ENCODE measurements at places on chromosomes 11 and 22.

DNA sequence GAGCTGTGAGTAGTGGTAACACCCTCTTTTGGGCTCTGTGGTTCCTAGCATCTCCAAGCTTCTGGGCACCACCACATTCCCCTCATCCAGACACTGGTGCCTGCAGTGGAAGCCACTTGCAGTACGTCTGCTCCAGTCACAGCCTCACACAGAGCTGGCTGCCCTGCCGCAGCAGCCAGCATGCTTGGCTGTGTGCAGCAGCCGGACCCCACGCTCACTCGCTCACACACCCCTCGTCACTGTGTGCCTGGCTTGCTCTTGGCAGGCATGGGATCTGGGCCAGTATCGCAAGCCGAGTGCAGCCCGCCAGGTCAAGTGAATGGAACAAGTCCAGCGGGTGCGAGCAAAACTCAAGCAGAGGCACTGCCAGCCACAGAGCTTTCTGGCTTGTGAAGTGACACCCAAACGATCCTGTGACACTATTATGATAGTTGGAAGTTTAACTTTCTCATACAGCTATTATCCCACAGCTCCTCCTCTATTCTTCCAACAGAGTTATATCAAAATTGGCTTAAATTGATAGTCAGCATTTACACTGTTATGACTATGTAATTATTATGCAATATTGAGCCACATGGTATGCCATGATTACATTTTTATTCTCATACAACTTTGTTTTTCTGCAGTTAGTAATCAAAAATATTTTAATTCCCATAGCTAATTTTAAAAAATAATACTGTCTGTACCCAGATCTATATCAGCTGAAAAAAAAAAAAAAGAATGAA is 89.0 kb downstream of the CCDC73 start:
- no peak for DNase-seq

DNA sequence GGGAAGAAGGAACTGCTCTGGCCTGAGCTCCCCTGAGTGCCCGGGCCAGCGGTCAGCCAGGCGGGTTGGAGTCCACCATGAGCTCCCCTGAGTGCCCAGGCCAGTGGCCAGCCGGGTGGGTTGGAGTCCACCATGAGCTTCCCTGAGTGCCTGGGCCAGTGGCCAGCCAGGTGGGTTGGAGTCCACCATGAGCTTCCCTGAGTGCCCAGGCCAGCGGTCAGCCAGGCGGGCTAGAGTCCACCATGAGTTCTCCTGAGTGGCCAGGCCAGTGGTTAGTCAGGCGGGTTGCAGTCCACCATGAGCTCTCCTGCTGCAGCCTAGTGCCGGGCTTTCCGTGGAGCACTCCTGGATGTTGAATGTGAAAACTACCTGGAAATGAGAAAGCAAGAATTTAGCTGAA is 844.0 kb downstream of the TBC1D22A start:
- no peak for DNase-seq

- no peak for DNase-seq
These were observed 13.4 kb downstream of the PITPNB start for GRCh38 chr22:27905653-27906052.

DNA sequence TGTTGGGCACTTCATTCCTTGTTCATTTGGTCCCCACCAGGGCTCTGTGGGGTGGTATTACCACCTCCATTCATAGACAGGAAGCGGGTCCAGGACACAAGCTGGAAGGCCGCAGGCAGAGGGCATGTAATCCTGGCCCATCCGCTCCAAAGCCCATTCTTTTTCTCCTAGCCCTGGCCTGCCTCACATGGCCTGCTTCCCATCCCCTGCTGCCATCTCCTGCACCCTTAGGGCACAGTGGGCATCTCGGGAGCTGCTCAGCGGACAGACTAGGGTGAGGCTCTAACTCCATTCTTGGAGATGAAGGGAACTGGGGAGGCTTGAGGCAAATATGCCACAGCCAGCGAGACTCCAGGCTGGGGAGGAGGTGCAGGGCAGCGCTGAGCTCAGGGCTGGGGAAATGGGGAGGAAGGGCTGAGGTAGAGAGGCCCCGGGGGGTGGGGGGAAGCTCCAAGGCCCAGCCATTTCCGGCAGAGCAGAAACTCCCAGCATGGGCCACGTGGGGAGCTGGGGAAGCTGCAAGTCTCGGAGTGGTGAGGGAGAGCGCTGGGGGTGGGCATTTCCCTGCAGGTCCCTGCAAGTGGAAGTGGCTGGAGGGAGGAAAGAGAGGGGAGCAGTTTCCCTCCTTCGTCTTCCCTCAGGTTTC is 14.3 kb upstream of the BCL9L start:
- DNase-seq: peak; percentile 42

- no peak for DNase-seq
These were observed 9.5 kb downstream of the PHOX2A start for GRCh38 chr11:72234514-72234830.

DNA sequence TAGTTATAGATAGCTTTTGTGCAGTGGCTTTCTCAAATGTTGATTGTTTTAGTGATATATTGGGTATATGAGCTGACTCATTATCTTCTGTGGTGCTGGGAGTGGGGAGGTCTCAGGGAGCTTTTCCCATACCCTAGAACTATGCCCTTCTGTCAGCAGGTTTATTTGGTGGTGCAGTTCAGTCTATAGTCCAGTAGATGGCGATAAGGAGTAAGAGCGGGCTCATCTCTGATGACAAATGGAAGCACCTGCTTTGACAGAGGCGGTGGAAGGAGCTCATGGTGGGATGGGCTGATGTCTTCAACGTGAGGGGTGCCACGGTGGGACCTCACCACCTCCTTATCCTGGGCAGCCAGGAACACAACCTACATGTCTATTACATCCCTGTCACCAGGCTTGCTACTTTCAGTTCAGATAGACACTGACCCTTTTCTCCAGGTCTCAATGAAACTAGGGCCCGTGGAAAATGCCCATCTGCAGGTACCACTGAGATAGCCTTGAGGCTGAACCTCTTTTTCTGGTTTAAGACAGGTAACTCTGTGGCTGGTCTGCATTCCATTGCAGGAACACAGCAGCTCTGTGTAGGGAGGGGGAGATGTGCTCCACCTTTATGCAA is 13.0 kb upstream of the OR6A2 start:
- DNase-seq: peak; percentile 29
